ENCODE measurements at places on chromosomes 4 and X. TPM values are rescaled to one million over a fixed set of nuclear protein-coding genes. Genes with fewer than 3 reads are reported as not detected.

SLC10A4 gene
- polyA plus RNA-seq: 0.20 TPM

FRMD7 gene
- polyA plus RNA-seq: 0.37 TPM

FHIP1A gene
- 0.77 TPM for polyA plus RNA-seq

MAGEH1 gene
- polyA plus RNA-seq: 30.9 TPM

SUPT20HL1 gene
- 0.05 TPM for polyA plus RNA-seq

NDST3 gene
- polyA plus RNA-seq: 0.07 TPM

H2AZ1 gene
- polyA plus RNA-seq: 257 TPM

RIPPLY1 gene
- polyA plus RNA-seq: not detected

TRAM1L1 gene
- polyA plus RNA-seq: 1.1 TPM

MAGED4B gene
- polyA plus RNA-seq: 29.6 TPM

PRR32 gene
- polyA plus RNA-seq: not detected

SERPINA7 gene
- not detected for polyA plus RNA-seq

ANAPC10 gene
- 18.3 TPM for polyA plus RNA-seq

SPANXB1 gene
- not detected for polyA plus RNA-seq

SHOX gene
- not detected for polyA plus RNA-seq

CT45A3 gene
- polyA plus RNA-seq: not detected

CT55 gene
- not detected for polyA plus RNA-seq

ARMCX2 gene
- polyA plus RNA-seq: 48.0 TPM

STAP1 gene
- polyA plus RNA-seq: 0.12 TPM

NKRF gene
- 10.1 TPM for polyA plus RNA-seq

DMRTC1 gene
- not detected for polyA plus RNA-seq

TBC1D8B gene
- 4.6 TPM for polyA plus RNA-seq

AADAT gene
- 6.9 TPM for polyA plus RNA-seq

SPATA4 gene
- 0.06 TPM for polyA plus RNA-seq

SNX25 gene
- polyA plus RNA-seq: 7.9 TPM

MAGEC1 gene
- 0.05 TPM for polyA plus RNA-seq

SUPT20HL2 gene
- 0.04 TPM for polyA plus RNA-seq

UCHL1 gene
- polyA plus RNA-seq: 116 TPM

JAKMIP1 gene
- polyA plus RNA-seq: 0.50 TPM

XAGE5 gene
- polyA plus RNA-seq: not detected

TCEANC gene
- polyA plus RNA-seq: 2.6 TPM

SYN1 gene
- 1.9 TPM for polyA plus RNA-seq

FANCB gene
- polyA plus RNA-seq: 0.43 TPM

RAB41 gene
- not detected for polyA plus RNA-seq

TACC3 gene
- polyA plus RNA-seq: 7.0 TPM

HMGB3 gene
- polyA plus RNA-seq: 18.1 TPM

PCDH7 gene
- 6.3 TPM for polyA plus RNA-seq

ODAPH gene
- not detected for polyA plus RNA-seq

HTN1 gene
- polyA plus RNA-seq: not detected

CSAG3 gene
- polyA plus RNA-seq: not detected

PCDH19 gene
- polyA plus RNA-seq: 2.6 TPM

F9 gene
- not detected for polyA plus RNA-seq

GABRA4 gene
- polyA plus RNA-seq: not detected

SLC38A5 gene
- polyA plus RNA-seq: 10.7 TPM

CCDC160 gene
- polyA plus RNA-seq: 0.52 TPM

GPR82 gene
- polyA plus RNA-seq: 0.35 TPM

ALAS2 gene
- polyA plus RNA-seq: not detected

TEX13B gene
- polyA plus RNA-seq: not detected

FAM47A gene
- not detected for polyA plus RNA-seq

CTAG2 gene
- polyA plus RNA-seq: 6.8 TPM

TBX22 gene
- not detected for polyA plus RNA-seq
